ENCODE measurements at places on chromosomes 4 and X.

DNA sequence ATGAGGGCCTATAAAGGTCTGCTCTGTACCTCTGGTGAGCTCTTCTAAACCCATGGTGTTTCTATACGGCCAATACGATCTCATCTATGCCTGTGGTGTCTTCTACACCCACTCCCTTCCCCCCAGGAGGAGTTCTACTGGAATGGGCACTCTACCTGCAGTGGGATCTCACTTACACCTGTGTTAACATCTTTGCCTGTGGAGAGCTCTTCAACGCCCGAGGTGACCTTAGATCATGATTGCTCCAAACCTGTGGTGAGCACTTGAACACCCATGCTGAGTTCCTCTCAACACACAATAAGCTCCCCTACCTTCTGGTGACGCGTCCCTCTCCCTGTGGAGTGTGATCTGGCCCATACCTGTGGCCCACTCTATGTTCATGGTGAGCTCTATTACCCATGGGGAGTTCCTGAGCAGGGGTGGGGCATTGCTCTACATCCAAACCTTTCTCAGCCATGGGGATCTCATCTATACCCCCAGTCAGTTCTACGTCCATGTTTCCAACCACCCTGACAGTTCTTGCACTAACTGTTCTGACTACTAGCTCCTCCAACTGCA is 48.6 kb downstream of the BCOR start:
- no peak for DNase-seq

GRCh38 chr4:14293582-14293981 is 666.1 kb upstream of the BOD1L1 start:
- DNase-seq, result no peak

GRCh38 chr4:20676501-20677197 is 23.6 kb upstream of the PACRGL start:
- no peak for DNase-seq

GRCh38 chr4:79920163-79920853 is 152.7 kb downstream of the ANTXR2 start:
- DNase-seq, result no peak

GRCh38 chr4:150394046-150394445 is 187.9 kb upstream of the MAB21L2 start:
- DNase-seq, result no peak

DNA sequence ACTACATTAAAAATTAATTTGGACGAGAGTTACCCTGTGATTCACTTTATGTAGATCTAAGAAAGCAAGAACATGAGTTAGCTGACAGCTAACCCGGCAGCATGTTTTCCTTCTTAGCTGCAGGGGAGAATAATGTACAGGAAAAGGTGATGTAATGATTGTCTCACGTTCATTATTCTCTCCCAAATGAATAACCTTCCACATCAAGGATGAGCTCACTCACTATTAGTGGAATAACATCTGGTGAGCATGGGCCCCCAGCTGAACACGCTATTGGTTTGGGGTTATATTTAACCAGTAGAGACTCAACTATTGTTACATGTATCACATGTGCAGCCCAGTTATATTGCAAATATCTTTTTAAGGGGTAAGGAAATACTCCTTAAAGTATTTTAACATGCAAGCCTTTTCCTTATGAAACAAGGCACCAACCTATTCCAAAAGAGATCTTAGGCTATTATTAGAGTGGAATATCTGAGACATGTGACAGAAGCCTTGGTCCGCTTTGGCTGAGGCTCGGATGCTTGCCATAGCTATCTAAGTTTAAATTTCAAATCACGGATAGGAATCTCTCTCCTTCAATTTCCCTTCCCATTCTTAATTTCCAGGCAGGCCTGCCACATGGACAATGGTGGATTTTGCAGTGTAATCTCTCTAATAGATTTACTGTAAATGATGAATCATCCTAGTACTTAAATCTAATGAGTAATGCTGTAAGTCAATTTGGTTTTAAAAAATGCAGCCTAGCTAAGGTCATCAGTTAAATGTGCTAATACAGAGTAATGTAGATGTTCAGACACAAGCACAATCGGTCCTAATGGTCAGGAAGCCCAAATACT is 99.0 kb upstream of the OTUD4 start:
- no peak for DNase-seq

DNA sequence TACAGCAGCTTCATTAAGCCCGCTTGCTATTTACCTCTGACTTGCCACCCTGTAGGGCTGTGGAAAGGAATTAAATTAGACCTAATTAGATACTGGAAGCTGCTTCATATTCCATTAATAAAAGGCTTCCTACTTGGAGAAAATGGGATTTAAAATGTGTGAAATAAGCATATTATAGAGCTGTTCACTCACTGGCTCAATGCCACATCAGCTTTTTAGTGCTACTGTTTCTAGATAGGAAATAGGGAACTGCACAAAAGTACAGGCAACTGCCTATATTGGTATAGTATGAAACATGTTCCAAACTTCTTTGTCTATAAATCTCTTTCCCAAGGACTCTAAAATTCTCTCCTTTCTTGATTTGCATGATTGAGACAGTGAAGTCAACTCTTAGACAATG is 407.9 kb upstream of the AADAT start:
- no peak for DNase-seq

DNA sequence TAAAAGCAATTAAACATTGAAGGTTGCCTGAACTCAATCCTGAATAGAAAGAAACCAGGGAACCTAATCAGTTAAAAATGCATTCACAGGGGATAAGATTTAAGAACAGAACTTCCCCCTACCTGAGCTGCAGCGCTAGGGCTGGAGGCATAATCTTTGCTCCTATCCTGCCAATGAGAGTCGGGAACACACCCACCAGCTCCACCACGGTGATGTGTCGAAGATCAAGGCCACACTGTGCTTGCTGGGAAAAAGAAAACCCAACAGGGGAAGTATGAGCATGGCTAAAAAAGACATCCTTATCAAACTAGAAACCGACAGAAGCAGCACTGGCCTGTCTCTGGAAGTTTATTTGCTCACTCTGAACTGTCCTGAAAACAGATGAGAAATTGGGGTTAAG is 66.3 kb downstream of the SRPX start:
- no peak for DNase-seq

DNA sequence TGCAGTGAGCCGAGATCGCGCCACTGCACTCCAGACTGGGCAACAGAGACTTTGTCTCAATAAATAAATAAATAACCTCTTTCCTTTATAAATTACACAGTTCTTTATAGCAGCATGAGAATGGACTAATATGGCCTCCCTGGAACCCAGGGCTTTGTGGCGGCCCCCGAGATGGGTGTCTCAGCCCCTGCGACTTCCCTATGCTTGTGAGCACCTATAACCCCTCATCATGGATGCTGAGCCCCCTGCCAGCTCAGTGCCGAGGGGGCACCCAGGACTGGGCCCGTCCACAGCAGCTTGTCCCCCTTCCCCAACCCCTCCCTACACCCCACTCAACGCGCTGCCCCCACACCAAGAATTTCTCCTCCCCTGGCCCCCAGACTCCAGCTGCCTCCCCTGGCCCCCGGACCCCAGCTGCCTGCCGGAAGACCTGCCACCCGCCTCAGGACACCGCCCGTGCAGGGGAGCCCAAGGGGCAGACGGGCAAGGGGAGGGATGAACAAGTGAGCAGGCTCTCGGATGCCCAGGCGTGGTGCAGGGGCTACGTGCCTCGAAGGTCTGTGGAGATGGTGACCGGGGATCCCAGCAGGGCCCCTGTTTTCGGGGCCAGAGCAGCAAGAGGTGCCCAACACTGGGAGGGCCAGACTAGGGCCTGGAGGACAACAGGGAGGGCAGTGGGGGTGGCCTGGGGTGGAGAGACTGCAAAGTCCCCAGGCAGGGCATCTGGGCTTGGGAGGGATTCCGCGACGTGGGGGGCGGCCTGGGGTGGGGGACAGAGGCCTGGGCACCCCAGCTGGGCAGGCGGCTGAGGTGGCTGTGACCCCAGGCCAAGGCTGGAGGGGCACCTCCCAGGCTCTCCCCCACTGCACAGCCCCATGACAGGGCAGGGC is 74.0 kb downstream of the FAM53A start:
- DNase-seq, result no peak

- no peak for DNase-seq
Measured at GRCh38 chr4:36930562-36931111, 313.9 kb upstream of the NWD2 start.

DNA sequence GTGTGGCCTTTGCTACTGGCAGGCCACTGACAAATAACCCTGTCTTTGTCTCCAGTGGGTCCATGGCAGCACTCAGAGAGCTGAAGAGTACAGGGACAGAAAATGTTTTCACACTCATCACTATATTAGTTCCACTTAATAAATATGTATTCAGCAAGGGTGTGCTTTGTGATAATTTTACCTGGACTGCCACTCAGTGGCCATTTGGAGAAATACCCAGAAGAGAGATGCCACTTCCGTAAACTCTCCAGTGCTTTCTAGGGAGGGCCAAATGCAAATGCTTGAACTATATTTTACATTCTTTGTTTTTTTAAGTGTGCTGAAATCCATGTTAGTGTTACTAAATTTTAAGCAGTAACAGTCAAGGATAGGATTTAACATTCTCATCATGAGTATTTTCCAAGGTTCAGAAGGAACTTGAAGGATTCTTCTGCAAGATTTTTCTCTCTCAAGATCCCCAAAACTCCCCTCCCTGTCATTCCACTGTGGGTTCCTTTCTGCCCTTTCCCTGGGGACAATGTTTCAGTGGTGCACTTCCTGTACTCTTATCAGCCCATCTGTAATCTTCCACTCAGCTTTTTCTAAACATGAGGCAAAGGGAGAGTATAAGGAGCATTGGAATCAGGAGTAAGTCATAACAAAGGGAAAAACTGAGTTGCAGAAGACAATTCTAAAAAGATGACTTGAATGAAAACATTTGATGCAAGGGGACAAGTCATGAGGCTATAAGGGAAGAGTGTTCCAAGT is 46.0 kb downstream of the TFDP3 start:
- no peak for DNase-seq

GRCh38 chr4:134320048-134320447 is 118.5 kb upstream of the PABPC4L start:
- DNase-seq, result no peak

GRCh38 chr4:10118048-10119004 is 1.7 kb upstream of the WDR1 start:
- DNase-seq, result no peak

DNA sequence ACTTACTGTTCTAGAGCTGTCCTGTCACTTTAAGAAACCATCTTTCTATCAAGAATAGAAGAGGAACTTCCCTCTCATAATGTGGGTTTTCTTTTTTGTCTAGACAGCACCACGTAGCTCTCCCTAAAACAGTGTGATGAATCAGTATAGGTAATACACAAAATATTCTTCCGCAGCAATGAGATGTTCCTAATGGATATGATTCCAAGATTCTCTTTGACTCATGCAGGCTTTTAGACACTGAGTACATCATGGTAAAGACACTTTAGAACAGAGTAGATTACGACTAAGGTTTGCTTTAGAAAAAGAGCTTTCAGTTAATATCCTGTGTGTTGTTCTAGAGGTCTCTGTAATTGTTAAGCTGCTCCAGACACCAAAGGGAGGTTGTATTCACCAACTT is 69.8 kb downstream of the PTTG2 start:
- DNase-seq, result no peak

DNA sequence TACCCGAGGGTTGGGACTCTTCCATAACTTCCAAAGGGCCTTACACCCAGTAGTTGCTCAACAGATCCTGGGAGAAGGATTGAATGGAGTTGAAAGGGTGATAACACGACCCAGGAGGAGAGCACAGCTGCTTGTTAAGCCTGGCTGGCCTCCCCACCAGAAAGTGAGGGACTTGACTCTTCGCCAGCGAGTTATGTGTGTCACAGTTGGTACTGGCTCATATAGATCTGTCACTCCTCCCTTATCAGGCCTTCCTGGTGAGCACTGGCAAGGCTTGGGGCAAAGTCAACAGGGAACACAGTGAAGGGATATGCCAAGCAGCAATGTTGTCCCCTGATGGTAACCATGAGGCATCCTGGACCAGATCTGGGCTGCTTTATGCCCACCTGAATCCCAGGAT is 35.8 kb downstream of the APLN start:
- no peak for DNase-seq

DNA sequence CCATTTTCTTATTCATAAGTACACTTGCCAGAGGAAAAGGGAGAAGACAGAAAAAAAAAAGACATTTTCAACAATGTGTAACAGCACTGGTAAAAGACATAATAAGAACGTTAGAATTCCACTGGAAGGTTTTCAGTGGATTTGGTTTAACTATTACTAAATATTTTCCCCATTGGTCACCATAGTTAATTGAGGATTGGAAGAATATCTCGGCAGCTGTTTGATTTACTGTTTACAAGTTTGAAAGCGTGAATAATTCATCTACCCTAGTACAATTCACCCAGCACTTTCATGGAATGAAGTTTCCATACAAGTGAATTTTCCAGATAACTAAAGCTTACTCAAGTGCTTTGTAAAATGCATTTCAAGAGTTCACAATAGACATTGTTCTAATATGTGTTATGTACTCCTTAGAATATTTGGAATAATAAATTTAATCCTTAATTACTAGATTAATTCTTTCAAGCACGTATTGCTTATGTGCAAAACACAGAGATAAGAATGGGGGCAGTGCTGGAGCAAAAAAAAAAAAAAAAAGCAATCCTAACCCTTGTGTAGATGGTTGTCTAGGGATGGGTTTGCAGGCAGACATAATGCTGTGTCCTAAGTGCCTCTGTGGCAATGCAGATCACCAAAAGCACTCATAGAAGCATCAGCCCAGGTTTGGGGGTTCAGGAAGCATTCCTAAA is 57.1 kb downstream of the ENPEP start:
- DNase-seq, result no peak

DNA sequence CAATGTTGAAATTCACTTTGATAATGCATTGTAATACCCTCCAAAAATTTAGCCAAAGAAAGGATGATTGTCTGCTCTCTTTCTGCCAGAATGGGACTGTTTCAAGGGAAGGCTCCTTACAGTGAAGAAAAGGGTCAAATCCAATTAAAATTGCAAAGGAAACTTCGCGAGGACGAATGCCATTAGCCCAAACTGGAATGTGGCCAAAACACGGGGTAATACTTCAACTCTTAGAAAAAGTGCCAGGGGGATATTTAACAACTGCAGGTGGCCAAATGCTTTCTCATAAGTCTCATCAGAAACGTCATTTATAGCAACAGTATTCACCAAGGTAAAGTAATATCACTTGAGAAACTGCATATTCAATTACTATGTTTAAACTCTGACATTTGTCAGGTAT is 29.0 kb downstream of the NKX3-2 start:
- no peak for DNase-seq

GRCh38 chr4:37138789-37139188 is 105.8 kb upstream of the NWD2 start:
- no peak for DNase-seq

DNA sequence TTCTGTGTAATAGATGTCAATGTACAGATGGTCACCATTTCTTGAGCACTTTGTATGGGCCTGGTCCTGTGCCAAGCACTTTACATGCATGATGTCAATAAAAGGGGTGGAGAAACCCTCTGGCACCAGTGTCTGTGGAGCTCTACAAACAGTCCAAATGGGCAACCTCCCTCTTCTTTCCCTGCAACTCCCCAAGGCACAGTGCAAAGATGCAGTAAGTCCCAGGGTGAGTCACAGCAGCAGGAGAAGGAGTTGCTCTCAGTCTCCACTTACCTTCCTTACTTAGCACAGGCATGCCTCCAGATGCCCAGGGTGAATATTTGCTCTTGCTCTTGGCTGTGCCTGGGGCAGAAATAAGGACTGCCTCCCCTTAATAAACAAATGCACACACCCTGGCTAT is 4.3 kb downstream of the OCIAD2 start:
- DNase-seq, result no peak
